ENCODE measurements at places on chromosomes 2 and 18.

DNA sequence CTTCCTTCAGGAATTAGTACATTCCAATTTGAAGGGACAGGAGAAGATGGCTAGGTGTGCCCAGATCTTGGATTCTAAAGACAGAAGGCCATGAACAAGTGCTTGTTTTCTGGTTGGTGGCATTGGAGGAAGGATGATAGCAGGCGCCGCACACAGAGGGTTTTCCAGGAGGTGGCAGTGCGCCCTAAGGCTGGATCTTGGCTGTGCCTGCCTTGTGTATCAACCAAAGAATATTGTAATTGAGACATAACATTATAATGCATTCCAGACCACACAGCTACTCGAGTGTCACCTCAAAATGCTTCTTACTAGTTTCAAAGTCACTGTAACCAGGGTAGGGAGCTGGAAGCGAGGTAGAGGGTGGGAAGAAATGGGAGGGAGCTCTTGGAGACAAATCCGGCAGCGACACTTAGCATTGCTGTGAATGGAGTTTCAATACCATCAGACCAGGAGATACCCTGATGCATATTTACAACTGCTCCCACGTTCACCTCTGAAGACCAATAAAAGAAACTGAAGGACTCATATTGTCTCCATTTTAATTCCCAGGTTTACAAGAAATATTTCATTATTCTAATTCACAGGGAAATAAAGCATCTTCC, 42.5 kb downstream of the CPO start:
- DNase-seq: peak; percentile 25

DNA sequence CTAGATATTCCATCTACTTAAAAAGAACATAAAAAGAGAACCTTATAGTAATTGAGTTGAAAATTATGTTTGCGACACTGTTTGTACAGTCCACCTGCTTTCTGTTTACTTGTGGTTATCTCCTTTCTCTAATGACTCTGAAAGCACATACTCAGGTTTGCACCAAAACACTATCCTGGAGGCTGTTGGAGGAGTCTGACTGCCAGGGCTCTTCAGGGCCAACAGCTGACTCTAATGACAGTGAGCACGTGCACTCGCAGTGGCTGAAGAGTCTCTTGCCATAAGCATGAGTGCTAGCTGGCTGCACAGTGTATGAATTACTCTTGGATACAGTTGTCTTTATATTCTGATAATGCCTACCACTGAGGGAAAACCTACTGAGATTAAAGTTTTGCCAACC, 16.7 kb upstream of the GLS start:
- DNase-seq: no peak

- no peak for DNase-seq
Observed at GRCh38 chr2:215711471-215712034, 275.7 kb upstream of the FN1 start.

GRCh38 chr2:221109552-221109951, 462.6 kb downstream of the EPHA4 start:
- no peak for DNase-seq

- DNase-seq: no peak
Observed at GRCh38 chr2:46495231-46496030, 16.1 kb downstream of the TMEM247 start.

GRCh38 chr18:32776561-32776960, 3.7 kb upstream of the KLHL14 start:
- no peak for DNase-seq

DNA sequence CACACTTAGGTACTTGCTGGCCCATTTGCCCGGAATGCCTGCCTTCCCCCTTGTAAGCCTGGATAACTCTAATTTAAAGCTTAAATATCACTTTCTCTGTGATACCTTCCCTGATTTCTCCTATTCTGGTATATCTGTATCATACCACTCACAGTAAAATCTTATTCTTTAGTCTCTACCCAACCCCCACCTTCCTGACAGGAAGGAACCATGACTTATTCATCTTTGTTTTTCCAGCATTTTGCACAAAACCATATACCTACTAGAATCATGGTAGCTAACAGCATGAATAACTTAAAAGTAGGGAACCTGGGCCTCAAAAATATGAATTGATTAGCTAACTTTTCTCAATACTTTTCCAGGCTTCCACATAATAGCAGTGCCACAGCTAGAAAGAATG, 111.5 kb downstream of the GFPT1 start:
- no peak for DNase-seq

DNA sequence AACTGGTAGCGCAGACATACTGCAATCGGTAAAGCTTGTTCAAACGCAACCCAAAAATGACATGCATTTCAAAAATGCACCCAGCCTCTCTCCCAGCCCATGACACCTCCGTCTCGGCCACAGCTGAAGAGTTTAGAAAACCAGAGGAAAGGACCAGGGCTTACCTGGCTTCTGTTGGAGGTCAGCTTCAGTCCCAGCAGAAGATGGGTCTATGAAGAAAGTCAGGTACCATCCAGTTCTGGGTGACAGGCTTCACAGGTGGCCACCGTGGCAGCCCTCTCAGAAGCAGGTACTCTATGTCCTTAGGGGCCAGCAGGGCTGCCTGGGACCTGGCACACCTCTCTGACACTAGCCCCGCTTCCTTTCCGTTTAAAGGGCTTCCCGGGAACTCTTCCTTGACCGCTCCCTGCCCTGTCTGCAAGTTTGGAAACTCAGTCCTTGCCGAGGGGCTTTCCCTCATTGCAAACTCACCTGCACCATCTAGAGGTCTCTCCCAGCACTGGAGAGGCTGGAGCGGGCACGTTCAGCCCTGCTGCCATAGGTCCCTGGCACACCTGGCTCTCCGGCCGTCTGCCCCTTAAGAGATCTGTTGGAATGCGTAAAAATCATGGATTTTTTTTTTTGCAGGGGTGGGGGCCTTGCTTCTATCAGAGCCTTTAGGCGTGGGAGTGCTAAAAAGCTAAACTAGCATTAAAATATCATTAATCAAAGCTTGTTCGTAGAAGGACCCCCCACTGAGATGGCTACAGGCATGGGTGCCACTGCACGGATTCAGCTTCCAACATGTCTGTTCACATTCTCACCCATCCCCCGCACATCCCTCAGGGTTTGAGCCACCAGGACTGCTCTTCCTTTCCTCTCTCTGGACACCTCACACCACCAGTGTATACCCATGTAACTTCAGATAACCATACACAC, at the start of gene EDAR:
Gene EDAR, minus strand, starts transcription at position 425 of the 918 bp plus-strand sequence. CDS start 58,206 bp downstream, outside the sequence.
- DNase-seq: peak; percentile 13

- no peak for DNase-seq
Observed at GRCh38 chr2:208671886-208672680, 265.5 kb downstream of the PTH2R start.

- no peak for DNase-seq
Observed at GRCh38 chr2:20209373-20210109, 15.4 kb downstream of the SDC1 start.

DNA sequence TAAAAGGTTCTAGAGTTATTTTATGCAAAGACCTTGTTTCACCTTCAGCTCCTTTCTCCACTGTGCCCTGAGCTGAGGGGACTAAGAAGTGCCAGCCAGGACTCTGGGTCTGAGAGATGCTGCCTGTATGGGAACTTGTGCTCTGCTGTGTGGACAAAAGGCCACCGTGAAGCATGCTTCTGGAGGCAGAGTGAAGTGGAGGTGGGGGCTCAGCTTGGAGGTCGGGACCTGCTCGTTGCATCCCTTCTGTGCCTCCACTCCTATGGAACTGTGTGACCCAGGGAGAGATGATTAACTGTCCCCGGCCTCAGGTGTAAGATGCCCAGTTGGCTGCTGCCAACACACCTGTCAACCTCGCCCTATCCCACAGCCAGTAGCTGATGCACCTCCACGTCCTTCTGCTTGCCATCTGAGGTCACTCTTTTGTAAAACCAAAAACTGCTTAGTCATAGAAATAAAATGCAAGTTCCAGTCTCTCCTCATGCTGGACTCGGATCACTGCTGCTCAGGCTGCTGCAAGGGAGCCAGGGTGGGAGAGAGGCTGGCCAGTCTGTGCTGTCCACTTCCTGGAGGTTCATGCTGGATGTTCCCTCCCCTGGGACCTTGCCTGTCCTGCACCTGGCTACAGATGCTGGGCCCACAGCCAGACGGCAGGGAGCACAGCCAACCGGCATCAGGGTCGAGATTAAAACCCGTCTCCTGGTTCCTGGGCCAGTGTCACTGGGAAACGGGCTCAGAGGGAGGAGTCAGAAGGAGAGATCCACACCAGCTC, 113.2 kb downstream of the ACKR3 start:
- no peak for DNase-seq

- DNase-seq: no peak
Observed at GRCh38 chr2:11004199-11004598, 92.5 kb downstream of the KCNF1 start.

DNA sequence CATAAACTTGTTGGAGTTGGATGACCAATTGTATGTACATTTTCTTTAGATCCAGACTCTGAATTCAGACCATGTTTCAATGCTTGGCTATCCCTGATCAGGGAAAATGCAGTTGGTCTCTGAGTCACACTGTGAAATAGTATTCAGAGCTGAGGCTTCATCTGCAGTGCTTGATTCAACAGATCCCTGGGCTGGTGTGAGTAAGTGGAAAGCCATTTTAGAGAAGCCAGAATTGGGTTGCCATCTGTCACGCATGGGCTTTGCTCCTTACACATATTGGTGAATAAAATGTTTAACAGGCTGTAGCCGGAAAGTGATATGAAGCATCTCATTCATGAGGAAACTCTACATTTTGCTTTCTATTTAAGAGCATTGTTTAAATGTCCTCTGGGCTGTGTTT, 50.0 kb upstream of the ACYP2 start:
- DNase-seq: no peak

DNA sequence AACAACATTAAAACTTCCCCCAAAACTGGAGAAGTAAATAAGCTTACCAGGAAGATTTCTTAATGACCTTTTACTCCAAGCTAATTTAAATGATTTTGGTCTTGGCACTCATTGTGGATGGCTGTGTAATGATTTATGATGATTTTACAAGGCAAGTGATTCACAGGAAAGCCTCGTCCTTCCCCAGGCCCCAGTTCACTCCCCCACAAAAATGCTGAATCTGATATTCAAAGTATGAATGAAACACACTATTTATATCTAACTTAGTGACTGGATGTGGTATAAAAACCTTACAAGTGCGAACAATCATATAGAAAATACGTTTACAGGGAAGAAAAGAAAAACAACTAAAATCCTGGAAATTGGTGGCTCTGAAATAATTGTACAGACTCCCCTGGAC, 49.8 kb downstream of the ZNF516 start:
- no peak for DNase-seq

DNA sequence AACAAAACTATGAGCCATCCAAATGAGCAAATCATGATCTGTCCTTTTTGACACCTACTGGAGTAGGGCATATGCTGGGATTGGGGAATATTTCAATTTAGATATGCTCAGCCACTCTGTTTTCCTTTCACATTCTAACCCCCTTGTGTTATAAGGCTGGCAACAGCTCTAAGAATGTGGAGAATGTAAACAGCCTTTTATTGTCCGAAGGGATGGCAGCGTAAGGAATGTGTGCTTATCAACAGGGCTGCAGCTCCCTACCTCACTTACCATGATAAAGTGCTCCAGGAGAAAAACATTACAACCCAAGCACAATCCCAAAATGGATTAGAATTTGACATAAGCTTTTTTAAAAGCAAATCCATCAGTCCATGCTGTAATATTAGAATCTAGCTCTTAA, 2.2 kb downstream of the NXPH2 start:
- DNase-seq: no peak

DNA sequence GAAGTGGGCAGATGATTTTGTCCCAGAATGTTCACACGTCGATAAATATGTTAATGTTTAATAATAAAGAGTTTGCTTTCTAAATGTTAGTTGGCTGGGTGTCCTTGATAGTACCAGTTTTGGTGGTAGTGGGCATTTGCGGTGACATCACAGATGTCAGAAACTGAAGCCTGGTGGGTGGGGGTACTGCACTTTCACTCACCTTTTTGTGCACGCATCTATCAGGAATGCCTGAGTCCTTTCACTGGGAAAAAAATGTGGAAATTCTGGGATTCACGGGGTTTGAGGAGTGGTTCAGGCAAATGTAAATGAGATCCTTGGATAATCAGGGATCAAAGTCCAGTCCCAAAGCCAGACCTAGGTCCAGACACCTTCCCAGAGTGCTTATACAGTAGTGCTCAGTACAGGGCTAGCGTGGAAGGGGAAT, 3.2 kb downstream of the EPAS1 start:
- no peak for DNase-seq

GRCh38 chr18:80201739-80202138, 45.6 kb downstream of the PARD6G start:
- DNase-seq: no peak

- no peak for DNase-seq
Observed at GRCh38 chr2:67828066-67828465, 234.7 kb downstream of the C1D start.

DNA sequence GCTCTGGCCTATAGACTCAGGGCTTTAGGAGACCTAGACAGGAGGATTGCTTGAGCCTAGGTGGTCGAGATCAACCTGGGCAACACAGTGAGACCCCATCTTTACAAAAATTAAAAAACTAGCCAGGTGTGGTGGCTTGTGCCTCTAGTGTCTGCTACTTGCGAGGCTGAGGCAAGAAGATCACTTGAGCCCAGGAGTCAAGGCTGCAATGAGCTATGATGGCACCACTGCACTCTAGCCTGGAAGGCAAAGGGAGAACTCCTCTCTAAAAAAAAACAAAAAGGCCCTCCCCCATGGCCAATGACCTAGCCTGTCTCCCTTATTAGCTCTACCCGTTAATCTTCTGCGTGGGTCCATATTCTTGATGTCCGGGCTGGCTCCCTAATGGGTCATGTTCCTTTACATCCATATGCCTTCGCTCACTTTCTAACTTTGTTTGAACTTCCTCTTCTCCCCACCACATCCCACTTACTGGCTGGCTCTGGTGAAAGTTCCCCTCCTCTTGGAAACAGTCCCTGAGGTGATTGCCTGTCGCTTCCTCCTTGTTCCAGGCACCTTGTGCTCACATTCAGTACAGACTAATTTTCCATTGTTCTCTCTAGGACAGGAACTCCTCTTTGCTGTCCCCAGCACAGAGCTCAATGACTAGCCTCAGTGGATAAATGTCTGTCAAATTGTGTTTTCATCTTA, 103.0 kb downstream of the AFF3 start:
- no peak for DNase-seq

- no peak for DNase-seq
Observed at GRCh38 chr2:69559442-69560146, 83.9 kb downstream of the AAK1 start.

- DNase-seq: no peak
Observed at GRCh38 chr2:68569604-68570003, 73.8 kb upstream of the PROKR1 start.

- DNase-seq: peak; percentile 43
Observed at GRCh38 chr2:218962859-218963492, 3.5 kb downstream of the CDK5R2 start.

- DNase-seq: no peak
Observed at GRCh38 chr2:206075113-206075512, 10.9 kb downstream of the INO80D start.

All from stimulated activated CD8-positive, alpha-beta memory T cell treated with anti-CD3 and anti-CD28 coated beads, Interleukin-2, amount 100 ng/mL, for 48 hours (primary cell).